ENCODE measurements at places on chromosomes 7 and 10.

- no peak for DNase-seq
Observed at GRCh38 chr10:15710455-15710854, 9.3 kb downstream of the ITGA8 start.

DNA sequence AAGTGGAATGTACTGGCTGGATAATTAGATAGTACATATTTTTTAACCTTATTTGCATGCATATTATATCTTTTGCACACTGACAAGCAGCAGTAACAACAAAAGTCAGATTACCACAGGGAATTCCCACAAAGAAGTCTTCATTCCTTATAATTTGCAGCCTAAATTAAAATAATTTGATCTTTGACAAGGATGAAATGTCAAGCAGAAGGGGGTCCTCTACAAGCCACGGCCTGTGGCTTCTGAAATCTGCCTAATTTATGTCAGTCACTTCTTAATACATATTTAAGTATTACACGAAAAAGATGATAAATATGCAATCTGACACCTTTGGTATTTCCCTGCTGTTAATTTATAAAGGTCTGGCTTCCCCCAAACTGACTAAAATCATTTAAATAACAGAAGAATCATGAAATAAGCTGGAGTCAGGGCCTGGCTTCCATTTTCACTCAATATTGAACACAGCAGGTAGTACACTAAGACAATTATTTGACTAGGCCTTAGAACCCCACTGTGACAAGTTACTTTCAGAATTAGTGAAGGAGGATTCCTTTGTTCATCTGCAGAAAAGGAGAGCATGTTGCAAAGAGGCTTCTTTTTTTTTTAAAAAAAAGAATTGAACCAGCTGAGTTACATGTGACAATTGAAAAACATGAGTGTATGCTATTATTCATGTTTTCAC, 351.1 kb upstream of the ETV1 start:
- DNase-seq: no peak

DNA sequence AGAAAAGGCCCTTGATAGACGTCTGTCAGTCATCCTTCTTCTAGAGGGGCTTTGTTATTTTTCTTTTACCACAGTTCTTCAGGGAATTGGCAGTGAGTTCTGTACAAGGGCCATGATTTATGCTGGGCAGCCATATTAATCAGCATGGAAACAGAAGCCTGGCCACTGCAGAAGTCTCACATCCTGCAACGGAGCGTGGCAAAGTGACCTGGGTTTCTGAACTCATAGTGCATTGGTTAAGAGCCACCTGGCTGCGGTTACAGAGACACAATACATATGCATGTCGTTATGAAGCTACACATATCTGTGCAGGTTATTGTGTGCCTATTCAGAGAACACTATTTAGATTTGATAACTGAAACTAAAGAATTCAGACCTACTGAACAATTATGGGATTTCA, 419.4 kb upstream of the CELF2 start:
- DNase-seq: no peak

GRCh38 chr7:37445790-37446189, 2.9 kb downstream of the ELMO1 start:
- no peak for DNase-seq

DNA sequence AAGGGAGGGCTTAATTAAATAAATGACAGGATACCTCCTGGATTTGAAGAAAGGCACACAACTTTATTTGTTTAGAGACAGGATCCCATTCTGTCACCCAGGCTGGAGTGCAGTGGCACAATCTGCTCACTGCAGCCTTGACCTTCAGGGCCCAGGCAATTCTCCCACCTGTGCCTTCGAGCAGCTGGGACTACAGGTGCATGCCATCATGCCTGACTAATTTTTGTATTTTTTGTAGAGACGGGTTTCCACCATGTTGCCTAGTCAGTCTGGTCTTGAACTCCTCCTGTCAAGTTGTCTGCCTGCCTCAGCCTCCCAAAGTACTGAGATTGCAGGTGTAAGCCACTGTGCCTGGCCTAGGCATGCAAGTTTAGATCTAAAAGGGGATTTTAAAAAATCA, 272.7 kb upstream of the MBL2 start:
- DNase-seq: no peak

DNA sequence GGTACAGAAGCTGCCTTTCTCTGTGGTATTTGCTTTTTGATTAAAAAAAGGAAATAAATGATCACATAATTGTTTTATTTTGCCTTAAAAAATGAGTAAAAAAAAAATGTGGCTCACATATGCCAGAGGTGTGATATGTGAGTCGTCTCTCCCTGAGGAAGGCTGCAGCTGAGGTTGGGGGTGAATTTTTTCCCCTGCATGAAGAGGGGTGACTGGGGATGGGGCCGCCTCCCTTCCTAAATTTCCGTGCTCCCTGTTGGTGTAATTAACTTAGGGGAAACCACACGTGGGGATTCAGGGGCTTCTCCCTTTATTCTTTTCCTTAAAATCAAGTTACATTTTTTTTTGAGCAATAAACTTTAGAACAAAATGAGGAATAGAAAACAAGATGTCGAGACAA, 35.4 kb downstream of the MGMT start:
- no peak for DNase-seq

- no peak for DNase-seq
Observed at GRCh38 chr10:6624392-6624791, 44.3 kb upstream of the PRKCQ start.

DNA sequence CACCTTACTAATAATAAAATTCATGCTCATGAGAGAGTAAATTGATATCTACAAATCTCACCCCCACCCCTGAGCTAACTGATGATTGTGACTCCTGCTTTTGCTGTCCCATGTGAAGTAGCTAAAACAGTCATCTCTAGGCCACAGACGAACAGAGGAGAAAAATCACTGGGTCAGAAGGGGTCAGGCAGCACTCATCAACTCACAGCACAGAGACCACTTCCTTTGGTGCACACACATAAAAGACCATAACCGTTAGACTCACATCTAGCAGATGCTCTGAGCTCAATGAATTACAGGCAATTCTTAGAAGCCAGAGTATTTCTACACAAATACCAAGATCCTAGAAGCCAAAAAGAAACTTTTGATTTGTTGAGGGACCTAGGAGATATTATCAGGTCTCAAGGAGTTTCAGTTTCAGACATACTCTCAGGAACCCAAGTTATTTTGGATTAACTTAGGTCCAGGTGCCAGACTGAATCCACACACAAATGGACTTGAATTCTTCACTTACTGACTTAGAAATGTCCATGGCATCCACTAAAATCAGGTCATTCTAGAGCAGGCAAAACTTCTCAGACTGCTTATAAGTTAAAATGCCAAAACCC, 65.0 kb upstream of the TES start:
- DNase-seq: no peak

- DNase-seq: no peak
Observed at GRCh38 chr10:4730998-4731397, 95.0 kb upstream of the AKR1E2 start.

DNA sequence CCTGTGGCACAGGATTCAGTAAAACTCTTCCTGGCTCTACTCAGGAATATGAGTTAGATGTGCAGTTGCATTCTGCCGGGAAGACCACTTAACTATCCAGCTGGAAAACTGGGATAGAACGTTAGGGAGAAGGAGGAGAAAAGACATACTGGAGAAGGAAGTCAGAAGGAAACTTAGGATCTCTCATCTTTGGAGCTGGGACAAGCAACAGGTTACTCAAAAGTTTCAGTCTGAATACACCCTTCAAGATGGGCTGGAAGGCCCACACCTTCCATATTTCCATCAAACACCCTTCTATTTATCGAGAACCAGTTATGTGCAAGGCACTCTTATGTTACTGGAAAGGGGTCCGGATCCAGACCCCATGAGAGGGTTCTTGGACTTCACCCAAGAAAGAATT, 440.4 kb upstream of the NRP1 start:
- DNase-seq: no peak

- no peak for DNase-seq
Observed at GRCh38 chr7:105810556-105810955, 65.8 kb downstream of the ATXN7L1 start.

GRCh38 chr10:93629647-93630305, 17.4 kb downstream of the PDE6C start:
- DNase-seq: no peak

DNA sequence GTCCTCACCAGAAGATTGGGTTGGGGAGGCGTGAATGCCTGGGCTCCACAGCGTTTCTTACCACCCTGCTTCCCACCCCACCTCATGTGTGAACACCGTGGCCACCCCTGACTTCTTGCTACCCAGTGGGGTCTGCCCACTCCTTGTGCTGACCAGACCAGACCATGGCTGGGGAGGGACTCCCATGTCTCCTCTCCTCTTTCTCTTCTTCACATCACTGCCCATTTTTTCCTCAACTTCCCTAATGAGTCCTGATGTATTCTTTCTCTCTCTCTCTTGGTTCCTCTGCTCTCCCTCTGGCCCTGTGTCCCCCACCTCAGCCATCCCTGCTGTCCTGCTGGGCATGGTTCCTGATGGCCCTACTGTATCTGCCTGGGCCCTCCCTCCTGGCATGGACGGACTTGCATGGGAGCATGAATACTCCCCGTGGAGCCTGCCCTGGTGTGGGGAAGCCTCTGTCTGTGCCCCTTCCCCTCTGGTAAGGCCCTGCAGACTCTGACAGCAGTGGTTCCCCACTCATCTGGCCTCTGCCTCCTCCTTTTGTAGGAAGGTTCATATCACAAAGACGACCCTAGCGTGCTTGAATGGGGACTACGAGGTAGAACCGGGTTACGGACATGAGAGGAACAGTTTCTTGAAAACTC, 85.5 kb downstream of the ADCY1 start:
- DNase-seq: no peak

DNA sequence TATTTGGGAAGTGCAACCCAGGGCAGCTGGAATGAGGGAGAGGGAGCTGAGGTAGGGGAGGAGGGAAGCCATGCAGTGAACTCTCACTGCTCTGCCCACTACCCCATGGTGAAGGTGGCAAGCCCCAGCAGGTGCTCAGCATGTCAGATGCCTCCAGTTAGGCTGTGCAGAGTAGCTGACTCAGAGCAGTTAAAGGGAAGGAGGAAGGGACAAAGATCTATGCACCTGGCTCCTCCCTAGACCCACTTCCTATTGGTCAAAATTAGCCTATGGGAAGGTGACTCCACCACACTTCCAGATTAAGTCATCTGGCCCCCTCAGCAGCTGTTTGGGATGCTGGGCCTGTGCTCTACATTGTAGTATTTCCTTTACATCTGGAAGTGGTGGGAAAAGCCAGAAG, 125.7 kb upstream of the MTPN start:
- no peak for DNase-seq

- no peak for DNase-seq
Observed at GRCh38 chr10:14884082-14884481, 5.4 kb downstream of the SUV39H2 start.

DNA sequence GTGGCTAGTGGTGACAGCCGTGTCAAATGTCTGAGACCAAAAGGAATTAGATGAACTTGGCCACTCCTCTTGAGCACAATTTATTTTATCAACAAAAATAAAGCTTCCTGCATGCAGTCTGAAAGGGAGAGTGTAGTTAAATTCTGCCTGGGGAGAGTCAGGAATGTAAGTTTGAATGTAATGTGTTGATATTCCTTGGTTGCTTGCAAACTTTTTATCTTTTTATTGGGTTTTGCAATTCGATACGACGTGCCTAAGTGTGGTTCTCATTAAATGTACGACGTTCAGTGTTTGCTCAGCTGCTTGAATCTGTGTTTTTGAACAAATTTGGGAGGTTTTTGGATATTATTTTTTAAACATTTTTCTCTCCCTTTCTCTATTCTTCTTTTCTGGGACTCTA, 839.9 kb downstream of the CCSER2 start:
- no peak for DNase-seq

GRCh38 chr10:131477457-131478121, 166.1 kb upstream of the TCERG1L start:
- DNase-seq: no peak

DNA sequence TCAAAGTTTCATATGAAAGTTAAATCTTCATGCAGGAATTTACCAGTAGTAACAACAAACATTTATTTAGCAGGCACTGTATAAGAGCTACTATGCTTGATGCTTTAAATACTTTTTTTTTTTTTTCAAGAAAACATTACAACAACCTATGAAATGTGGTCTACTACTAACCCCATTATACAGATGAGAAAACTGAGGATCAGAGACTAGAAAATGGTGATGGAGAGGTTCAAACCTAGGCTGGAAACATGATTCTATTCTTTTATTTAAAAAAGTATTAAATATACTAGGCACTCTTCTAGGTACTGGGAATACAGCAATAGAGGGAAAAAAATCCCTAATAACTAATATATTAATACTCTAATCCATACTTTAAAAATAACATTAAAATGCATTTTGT, 40.6 kb upstream of the TMEM168 start:
- no peak for DNase-seq

GRCh38 chr10:119448628-119449584, 93.6 kb downstream of the RGS10 start:
- no peak for DNase-seq

DNA sequence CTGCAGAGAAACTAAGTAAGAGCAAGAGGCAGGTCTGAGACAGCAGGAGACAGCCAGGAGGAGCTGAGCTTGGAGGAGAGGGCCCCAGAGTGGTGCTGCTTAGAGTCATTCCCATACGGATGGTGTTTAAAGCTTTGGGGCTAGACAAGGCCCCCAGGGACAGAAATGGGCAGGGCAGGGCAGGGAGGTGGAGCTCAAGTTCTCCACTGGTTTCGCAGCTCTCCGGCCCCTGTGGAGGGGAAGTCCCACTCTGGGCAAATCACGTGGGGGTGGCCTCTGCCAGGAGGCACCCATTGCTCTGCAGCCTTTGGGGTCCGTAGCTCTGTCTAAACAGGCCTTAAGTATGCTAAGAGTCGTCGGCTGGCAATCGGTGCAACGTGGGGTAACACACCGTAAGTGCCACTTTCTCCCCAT, 1.0 kb upstream of the PTPRE start:
- no peak for DNase-seq

- DNase-seq: no peak
Observed at GRCh38 chr7:69062020-69062765, 536.1 kb upstream of the AUTS2 start.

DNA sequence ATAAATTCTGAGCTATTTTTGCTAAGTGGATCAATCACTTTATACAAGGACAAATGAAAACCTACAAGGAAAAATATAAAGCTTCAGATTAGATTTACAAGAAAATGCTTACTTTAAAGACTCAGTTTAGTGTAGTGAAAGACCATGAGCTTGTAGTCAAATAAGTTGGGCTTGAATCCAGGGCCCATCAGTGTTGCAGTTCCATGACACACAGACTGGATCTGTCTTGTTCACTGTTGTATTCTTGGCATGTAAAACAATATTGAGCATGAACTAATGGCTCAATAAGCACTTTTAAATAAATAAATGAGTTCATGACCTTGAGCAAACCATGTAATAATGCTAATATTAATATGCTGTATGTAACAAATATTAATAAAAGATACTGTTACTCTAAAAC, 164.6 kb upstream of the KCND2 start:
- no peak for DNase-seq

- no peak for DNase-seq
Observed at GRCh38 chr7:154620141-154620755, 382.7 kb downstream of the PAXIP1 start.

Measured in NCI-H1092 (cell line).